Hippocampal formation (tissue), 2 donors: ENCODE measurements at places on chromosomes 16 and 17.
A peak's percentile ranks its signal among the peaks of the same experiment; 100 is the strongest.

- DNase-seq, result no peak
Measured at GRCh38 chr16:48511716-48512115, 98.3 kb downstream of the N4BP1 start.

DNA sequence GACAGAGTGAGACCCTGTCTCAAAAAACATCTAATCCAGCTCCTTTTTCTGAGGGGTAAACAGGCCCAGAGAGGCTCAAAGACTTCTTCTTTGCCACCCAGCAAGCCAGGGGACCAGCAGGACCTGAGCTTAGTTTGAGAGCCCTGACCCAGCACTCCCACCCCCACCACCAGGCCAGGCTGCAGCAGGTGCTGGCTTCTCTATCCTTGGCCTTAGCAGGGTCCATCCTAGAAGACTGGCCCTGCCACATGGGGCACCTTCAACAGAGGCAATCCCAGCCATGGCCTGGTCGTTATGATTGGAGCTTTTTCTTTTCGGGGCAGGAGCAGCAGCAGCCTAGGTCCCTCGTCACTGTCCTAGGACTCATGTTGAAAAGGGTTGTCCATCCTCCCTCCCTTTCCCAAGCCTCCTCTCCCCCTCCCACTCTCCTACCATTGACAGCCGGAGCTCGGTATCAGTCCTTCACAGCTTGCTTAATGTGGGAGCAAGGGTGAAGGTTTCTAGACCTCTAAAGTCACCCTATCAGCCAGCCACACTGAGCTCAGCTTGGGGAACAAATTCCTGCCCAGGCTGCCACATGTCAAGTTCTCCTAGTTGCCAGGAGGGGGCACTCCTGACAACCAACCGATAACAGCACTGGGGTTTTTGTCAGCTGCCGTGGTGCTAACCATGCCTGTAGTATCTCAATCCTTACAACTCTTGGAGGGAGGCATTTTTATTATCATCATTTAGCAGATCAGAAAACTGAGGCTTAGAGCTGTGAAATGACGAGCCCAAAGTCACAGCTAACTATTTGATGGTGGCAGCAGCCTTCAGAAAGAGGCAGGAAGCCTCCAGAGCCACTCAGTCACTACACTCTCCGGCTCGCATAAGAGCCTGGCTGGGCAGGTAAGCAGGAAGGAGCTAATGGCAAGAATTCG is 11.2 kb downstream of the MRPL27 start:
- DNase-seq, result peak; percentile 33

DNA sequence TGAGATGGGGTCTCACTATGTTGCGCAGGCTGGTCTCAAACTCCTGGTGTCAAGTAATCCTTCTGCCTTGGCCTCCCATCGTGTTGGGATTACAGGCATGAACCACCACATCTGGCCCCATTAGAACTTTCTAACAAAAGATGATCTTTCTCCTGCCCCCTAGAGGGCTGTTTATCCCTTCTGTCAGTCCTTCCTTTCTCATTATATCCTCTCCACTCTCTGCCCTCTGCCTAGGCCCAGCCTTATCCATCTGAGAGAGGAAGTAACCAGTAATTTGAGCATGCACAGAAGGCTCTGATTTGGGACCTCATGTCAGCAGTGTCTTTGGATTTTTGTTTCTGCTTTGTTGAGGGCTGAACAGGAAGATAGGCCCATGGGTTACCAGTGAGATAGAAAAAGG is 4.4 kb upstream of the DHX40 start:
- DNase-seq, result no peak

GRCh38 chr16:53646506-53646905 is 57.2 kb downstream of the RPGRIP1L start:
- DNase-seq, result no peak

DNA sequence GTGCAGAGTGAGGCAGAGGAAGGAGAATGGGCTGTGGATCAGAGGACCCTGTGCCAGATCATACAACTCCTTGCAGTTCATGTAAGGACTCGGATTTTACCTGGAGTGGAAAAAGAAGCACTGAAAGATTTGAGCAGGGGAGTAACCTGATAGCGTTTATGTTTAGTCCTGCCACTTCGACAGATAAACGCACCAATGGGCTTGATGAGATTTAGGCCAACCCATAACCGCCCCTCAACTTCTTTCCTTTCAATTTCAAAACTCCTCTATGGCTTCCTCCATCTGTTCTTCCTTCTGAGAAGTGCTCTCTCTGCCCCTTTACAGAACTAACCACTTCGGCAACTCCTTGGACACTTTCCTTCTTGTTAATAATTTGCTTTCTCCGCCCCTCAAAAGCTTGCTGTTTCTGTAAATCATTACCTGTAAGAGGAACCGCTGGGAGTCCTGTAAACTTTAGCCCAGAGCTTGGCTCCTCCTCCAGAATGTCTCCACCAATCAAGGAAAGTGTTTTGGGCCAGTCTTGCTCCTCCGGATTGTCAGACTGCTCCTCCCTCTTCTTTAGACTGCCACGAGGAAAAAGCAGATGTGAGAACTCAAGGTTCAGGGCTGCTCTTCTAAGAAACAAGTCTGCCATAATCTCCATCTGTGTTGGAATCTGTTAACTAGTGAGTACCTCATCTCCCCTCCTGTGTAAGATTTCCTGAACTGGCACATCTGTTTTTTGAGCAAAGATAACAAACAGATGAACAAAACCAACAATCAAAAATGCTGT is at the start of gene ACSM3:
ACSM3 (plus strand) TSS at position 554 of the 772 bp plus-strand sequence. CDS start 6,021 bp downstream, outside the sequence.
- DNase-seq, result peak; percentile 5

GRCh38 chr16:48246066-48246465 is 1.3 kb downstream of the ABCC11 start:
- DNase-seq, result no peak

DNA sequence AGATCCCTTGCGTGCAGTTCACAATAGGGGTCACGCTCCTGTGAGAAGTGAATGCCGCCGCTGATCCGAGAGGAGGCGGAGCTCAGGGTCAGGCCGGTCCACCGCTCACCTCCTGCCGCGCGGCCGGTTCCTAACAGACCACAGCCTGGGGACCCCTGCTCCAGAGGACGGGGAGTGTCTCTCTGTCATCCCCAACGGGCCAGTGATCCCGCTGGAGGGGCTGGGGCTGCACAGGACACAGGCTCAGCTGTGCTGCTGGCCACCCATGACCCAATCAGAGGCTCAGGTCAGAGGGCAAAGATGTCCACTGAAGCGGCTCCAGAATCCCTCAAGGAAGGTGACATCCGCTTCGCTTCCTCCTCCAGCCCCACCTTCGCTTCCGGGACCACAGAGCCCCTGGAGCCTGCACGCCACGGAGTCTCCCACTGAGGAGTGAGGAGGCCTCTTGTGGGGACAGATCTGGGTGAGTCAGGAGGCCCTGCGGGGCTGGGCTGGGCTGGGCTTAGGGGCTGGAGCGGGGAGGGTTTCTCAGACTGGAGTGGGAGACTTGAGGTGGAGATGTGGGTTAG is 115.4 kb downstream of the METRNL start:
- no peak for DNase-seq

GRCh38 chr17:81514739-81515529 is 2.3 kb upstream of the ACTG1 start:
- DNase-seq, result no peak

GRCh38 chr16:3810198-3810664 is 70.3 kb downstream of the CREBBP start:
- DNase-seq, result no peak

DNA sequence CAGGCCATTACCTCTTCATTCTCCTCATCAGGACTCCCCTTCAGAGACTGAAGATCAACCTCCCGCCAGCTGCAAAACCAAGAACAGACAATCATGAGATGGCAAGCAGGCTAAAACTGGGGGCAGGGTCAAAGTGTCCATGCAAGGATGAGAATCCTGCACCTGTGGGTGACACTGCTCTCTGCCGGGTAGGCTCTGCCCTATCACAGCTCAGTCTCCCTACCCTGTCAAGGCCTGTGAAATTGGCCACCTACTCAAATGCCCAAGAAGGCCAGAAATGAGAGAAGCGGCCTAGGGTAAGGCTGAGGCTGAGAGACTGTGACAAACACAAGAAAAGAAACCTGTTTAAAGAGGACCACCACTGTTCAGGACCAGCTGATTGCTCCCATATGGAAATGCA is 34.3 kb downstream of the STH start:
- no peak for DNase-seq

- no peak for DNase-seq
Measured at GRCh38 chr17:81401723-81402529, 6.7 kb downstream of the BAHCC1 start.

GRCh38 chr17:81111066-81111465 is 54.2 kb upstream of the PVALEF start:
- DNase-seq, result no peak

- no peak for DNase-seq
Measured at GRCh38 chr17:79948406-79948944, 87.2 kb downstream of the TBC1D16 start.

- DNase-seq, result no peak
Measured at GRCh38 chr16:87263418-87264052, 53.7 kb downstream of the C16orf95 start.

GRCh38 chr17:7858522-7858810 is 663 bp downstream of the CYB5D1 start:
- DNase-seq, result no peak

GRCh38 chr17:63911657-63912100 is 621 bp upstream of the CSHL1 start:
- DNase-seq, result no peak

- no peak for DNase-seq
Measured at GRCh38 chr17:78558181-78558850, 18.9 kb downstream of the DNAH17 start.

GRCh38 chr17:31877911-31878702 is 19.1 kb upstream of the COPRS start:
- DNase-seq, result no peak

DNA sequence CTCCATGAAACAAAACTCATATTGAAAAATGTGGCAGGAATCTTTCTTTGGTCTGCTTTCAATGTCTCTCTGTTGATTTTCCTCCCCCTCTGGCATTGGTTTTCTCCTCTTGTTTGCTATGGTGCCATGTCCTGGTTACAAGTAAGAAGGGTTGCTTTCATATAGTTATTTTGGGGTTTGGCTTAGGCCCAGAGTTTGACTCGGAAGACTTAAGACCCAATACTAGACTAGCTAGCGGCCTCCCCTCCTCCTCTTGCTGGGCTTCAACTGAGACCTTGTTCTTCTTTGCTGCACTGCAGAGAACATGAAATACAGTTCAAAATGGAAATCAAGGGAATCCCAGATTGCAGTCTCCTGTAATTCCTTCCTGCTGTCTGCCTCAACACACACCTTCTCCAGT is 30.0 kb upstream of the CLEC18A start:
- DNase-seq, result no peak
